ENCODE measurements at places on chromosomes 5 and 9.

DNA sequence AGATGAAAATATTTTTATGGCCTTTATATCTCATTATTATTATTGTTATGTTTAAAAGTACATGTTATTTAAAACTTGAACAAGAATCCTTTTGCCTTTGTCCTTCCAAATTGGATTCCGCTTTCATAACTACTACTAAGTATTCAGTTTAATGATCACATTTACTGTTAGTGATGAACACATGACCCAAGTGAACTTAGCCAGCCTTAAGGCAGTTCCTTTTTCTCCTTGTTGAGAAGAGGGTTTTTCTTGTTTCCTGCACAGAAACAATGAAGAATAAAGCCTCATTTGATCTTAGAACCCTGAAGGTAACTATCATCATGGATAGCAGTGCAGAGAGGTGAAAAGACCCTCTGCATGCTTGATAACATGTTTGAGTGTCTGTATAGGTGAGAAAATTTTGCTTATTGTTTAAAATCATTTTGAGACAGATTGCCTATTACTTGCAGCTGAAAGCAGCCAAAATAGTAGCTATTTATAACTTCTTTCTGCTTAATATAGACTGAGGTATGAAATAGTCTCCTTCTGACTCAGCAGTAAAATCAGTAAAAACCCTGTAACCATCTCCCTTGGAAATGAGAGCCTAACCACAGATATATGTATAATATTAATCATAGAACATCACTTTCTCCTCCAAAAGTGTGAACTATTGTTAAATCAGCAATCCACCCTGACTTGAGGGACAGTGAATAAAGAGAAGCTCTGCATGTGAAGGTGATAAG is 266.2 kb downstream of the SPATA31D1 start:
- no peak for DNase-seq

- no peak for DNase-seq
These were observed 20.5 kb upstream of the MEGF9 start for GRCh38 chr9:120734607-120735410.

- no peak for DNase-seq
These were observed 140.1 kb upstream of the PPP1R26 start for GRCh38 chr9:135339378-135339973.

DNA sequence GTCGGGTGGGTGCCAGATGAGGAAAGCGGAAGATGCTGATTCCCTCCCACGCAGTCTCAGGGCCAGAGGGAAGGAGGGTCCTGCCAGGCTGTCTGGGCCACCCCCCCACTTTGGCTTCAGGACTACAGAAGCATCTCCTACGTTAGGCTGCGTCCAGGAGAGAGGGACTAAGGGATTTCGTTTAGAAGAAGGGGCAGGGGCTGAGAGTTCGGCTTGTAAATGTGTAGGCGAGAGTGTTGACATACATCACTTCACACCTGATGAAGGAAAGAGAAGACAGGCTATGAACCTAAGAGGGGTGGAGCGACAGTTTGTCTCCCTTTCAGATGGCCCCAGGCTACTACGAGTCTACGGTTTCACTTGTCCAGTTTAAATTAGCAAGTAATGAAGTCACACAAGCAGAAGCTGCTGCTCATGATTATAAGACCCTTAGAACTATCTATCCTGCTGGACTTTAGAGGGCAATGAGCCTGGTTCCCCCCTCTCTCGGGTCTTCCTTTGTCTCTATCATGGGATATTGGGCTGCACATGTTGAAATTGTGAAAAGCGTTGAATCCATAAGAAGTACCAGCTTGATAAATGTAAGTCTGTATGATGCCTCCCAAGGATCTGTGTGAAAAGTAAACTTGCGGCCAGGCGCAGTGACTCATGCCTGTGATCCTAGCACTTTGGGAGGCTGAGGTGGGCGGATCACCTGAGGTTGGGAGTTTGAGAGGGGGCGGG is 193.0 kb downstream of the AOPEP start:
- no peak for DNase-seq

DNA sequence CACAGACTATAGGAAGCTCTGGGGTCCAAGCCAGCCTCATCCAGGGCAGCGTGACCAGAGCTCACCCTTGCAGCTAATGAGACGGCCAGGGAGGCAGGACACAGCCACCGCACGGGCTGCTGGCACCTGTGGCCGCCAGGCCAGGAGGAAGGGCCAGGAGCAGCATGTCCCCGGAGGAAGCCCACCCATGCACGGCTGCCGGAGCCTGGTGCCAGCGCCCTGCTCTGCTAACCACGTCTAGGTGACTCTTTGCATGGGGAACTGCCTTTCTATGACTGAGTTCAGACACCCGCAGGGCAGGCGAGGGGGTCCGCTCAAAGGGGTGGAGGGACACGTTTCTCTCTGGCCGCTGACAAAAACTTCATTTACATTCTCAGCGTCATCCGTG is 68.5 kb upstream of the SARDH start:
- no peak for DNase-seq

DNA sequence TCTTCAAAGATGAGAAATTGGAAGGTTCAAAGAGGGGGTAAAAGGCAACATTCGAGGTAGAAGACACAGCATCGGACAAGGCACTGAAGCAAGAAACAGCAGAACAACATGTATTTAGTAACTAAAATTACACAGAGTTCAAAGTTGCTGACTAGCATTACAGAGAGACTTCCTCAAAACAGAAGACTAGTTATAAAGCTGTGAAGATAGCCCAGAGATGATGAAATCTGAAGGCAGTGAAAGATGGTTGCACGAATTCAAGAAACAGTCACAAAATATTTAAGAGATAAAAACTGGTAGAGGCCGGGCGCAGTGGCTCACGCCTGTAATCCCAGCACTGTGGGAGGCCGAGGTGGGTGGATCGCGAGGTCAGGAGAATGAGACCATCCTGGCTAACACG is 16.3 kb downstream of the MAPKAP1 start:
- DNase-seq, result no peak

DNA sequence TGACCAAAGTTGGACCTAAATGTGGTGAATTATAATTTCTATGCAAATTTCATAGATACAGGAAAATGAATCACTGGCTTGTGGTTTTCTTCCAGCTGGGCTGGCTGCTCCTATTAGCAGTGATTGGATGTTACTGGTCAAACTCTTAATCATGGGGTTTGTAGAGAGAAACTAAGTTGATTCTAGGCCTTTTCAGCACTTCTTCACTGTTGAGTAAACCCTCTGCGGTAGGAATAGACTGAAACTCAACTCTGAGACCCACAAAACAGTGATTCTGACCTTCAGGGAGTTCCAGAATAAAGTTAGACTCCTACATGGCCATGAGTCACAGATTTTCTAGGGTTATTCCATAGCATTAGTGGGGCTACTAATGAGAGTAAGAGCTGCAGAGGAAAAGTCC is 47.9 kb upstream of the FKTN start:
- no peak for DNase-seq

DNA sequence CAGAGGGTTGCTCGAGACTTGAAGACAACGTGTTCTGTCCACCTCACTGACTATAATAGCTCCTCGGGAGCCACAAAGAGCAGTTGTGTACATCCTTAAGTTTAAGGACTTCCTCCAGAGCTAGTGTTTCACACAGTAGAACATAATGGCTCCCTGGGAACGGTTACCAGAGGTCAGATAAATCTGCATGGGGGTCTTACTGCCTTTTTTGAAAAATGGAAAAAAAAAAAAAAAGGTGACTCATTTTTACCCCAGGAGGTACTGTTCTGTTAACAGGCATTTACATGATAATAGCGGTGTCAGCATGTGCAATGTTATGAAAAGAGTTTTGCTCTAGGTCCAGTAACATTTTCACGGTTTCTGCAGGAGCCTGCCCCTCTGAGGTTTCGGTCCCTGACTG is 498.9 kb upstream of the WWC1 start:
- no peak for DNase-seq

GRCh38 chr5:103424453-103425205 is 138.0 kb downstream of the NUDT12 start:
- no peak for DNase-seq

DNA sequence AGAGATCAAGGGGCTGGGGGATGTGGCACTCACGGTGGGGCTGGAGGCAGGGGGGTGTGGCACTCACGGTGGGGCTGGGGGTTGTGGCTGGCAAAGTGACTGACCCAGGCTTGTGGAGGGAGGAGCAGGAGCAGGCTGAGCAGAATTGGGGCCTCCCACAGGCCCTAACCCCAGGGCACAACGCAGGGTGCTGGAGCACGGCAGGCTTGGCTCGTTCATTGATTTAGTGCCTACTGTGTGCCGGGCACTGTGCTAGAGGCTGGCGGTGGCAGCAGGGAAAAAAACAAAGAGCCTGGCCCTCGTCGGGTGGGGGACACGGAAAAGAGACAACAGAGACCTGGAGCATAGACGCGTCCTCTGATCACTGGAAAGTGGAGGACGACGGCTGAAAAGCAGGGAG is 80.9 kb downstream of the HMCN2 start:
- no peak for DNase-seq

GRCh38 chr9:5563417-5563815 is 53.1 kb downstream of the PDCD1LG2 start:
- no peak for DNase-seq

DNA sequence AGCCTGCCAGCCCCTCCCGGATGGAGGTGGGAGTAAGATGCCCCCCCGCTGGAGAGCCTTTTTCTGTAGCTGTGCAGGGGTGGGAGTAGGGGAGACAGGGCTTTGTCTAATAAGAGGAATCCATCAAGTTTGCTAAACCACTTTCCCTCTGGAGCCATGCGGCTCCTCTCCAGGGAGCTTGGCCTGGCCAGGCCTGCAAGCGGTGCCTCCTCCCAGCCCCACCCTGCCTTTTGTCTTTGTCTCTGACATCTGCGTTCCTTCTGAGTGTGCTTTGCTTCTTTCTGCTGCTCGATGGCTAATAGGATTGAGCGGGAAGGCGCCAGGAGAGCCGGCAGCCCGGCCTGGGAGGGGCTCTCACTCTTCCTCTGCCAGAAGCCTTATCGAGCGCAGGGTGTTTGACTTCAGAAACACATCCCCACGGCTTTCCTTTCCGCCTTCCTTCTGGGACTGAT is 26.7 kb upstream of the FCN1 start:
- DNase-seq, result no peak

DNA sequence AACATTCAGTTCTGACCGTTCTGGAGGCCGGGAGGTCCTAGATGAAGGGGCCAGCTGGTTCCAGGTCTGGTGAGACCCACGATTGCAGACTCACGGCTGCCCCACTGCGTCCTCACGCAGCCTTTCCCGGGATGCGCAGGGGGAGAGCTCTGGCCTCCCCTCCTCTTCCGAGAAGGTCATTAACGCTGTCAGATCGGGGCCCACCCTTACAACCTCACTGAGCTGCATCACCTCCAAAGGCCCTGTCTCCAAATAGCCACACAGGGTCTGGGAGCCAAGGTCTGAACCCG is 66.6 kb upstream of the PPP1R26 start:
- DNase-seq, result no peak

- DNase-seq, result no peak
These were observed 2.4 kb upstream of the DAB2 start for GRCh38 chr5:39427229-39427628.

DNA sequence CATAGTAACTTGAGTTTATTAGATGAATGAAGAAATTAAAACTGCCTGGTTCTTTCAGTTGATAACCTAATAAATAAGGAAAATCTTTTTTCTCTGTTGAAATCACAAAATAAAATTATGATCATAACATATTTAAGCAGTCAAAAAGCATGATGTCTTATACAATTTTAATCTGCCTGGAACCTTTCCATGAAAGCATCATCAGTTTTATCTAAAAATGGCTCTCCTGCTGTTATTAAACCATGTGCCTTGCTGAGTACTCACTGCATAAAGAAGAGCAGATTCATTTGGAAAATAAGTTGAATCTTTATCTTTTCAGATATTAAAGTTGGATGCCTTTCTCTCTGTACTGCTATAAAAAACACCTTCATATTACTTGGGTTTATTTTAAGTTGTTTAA is 148.8 kb downstream of the SLC24A2 start:
- no peak for DNase-seq

GRCh38 chr9:128689820-128690683 is 1.0 kb downstream of the SET start:
- no peak for DNase-seq

- DNase-seq, result no peak
These were observed 73.5 kb downstream of the RPS6 start for GRCh38 chr9:19306568-19306967.

DNA sequence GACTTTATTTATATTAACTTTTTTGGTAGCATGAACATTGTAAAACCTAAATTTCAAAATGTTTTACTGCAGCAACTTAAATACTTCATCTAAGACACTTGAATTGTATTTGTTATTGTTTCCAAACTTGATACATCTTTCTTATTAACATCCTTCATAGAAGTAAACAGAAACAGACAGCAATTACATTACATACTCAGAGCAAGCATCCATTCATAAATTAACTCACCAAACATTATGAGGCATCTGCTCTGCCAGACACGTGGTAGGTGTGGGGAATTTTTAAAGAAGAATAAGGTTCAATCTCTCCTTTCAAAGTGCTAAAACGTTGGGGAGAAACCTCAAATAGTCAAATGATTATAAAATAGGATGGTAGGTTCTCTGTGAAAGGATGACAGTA is 130.8 kb downstream of the MUSK start:
- no peak for DNase-seq

Data from amygdala (tissue), 56 donors.